ENCODE measurements at places on chromosomes 11 and 22.

- no peak for DNase-seq
Measured at GRCh38 chr11:104279587-104279986, 115.6 kb upstream of the PDGFD start.

- no peak for DNase-seq
Measured at GRCh38 chr22:37953062-37953436, 352 bp downstream of the C22orf23 start.

- no peak for DNase-seq
Measured at GRCh38 chr11:92556431-92556830, 331.8 kb downstream of the FAT3 start.

DNA sequence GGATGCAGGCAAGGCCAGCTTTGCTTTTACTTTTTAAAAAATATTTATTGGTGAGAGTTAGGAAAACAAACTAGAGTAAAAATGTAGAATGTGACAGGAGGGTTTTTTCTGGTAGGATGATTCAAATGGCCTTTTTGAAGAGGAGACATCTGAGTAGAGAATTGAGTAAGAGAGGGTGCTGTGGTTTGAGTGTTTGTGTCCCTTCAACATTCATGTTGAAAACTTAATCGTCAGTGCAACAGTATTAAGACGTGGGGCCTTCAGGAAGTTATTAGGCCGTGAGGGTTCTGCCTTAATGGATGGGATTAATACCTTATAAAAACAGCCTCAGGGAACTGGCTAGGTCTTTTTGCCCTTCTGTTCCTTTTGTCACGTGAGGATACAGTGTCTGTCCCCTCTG lies 288.8 kb upstream of the C11orf87 start:
- DNase-seq = no peak

DNA sequence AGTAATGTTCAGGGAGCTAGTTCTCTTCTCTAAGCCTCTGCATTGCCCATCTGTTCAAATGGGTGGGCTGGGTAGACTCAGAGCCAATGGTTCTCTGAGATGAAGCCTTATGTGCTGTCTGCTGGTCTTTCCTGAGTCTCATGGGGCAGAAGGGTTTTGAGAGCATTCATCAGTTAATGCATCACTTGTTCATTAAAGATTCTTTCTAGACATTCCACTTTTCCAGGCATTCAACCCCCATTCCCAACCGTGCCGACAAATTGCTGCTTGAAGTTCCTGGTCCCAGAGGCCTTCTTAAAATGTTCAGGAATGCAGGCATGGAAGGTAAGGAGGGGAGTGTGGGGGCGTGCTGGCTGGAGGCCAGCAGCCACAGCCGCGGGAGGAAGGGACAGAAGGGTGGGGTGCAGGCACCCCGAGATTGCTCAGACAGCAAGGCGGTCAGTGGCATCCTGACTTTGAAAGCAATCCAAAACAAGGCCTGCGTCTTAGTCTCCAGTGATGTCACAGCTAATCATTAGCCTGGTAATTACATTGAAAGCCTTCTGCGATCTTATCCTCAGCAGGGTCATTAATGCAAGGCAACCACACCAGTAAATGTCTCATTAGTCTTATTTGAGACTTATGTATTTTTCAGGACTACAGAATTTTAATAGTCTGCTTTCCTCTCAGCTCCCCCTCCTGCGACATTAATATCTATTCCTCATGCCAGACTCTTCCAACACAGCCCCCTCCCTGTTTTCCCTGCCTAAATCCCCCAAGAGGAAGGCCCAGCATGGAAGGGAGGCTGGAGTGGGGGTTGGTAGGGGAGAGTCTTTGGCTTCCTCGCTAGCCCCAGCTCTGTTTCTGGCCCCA lies 328.8 kb downstream of the MIAT start:
- DNase-seq = no peak

GRCh38 chr11:78763664-78764063 lies 189.0 kb upstream of the NARS2 start:
- DNase-seq = no peak

DNA sequence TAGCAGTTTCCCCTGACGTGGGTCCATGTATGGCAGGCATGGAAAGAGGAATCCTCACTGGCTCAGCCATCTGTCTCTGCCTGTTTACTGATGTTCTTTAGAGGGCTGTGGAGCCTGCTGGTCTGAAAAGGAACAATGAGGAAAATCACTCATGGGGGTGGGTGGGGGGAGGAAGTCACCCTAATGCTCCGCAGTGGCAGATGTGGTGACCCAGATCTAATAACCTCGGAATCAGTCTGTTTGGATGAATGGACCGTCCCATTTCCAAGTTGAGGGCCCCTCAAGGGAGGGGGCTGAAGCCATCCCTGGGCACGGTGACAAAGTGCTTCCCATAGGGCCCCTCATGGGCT lies 4.4 kb downstream of the BCR start:
- DNase-seq = no peak

GRCh38 chr11:75797792-75798191 lies 17.2 kb upstream of the UVRAG start:
- no peak for DNase-seq

GRCh38 chr11:73480677-73481076 lies 104.5 kb downstream of the RELT start:
- no peak for DNase-seq

DNA sequence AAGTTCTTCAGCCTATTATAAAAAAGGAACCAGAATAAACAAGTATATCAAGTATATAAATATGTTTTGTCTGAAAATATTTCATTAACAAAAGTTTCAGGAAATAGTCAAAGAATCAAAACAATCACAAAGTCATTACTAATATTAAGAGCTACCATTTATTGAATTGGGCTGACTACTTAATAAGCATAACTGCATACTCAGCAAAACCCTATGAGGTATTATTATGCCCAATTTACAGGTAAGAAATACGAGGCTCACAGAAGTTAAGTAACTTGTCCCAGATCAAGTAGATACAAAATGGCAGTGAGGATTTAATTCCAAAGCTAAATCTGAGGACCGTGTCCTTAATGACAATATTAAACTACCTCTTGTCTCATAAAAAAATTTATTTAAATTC lies 52.2 kb downstream of the EIF3M start:
- DNase-seq = no peak

DNA sequence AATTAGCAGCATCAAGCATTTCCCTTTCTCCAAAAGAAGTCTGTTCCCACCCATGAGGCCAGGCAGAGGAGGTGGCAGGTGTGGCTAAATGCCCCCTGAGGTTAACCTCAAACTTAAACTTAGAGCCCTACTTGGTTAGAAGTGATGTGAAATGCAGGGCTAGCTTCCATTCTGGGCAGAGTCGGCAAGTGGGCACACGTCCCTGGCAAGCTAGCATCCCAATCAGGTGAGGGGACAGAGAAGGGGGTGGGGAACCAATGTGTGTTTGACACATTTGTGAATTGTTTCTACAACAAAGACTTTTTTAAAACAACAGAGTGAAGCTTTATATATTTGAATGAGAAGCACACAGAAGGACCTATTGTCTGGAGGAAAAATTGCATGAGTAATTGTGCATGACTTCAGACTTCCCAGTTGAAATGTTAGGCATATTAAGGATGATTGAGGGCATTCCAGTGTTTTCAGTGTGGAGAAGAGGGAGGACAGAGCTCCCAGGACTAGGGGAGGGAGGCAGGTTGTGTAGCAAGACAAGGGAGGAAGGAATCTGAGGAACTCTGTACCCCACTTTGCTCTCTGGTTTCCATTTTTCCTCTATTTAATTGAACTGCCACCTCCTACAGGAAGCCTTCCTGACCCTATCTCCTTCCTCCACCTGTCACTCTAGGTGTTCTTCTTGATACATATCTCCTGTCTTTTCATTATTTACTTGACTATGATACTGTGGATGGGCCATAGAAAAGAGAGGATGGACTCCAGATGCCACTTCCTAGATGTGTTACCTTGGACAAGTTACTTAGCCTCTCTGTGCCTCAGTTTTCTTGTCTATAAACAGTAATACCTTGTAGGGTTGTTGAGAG lies 83.3 kb upstream of the PICALM start:
- DNase-seq = no peak

GRCh38 chr22:34972191-34972897 lies 93.6 kb upstream of the ISX start:
- DNase-seq = no peak

GRCh38 chr11:66625041-66625751 lies 8.8 kb downstream of the RBM14 start:
- DNase-seq = no peak

DNA sequence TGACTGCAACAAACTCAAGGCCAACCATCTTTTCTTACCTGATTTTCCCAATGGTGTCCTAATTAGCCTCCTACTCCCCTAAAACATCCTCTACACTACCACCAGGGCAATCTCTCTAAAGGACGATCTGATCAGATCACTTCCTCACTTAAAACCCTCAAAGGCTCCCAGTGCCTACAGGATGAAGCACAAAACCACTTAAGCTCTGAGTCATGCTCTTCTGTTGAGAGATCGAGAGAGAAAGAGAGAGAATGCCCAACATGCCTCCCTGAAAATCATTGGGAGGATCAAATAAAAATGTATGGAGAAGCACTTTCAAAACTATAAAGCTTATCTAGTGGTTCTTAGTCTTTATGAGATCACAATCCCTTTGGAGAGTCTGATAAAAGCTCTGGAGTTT lies 171.1 kb downstream of the CADM1 start:
- no peak for DNase-seq

DNA sequence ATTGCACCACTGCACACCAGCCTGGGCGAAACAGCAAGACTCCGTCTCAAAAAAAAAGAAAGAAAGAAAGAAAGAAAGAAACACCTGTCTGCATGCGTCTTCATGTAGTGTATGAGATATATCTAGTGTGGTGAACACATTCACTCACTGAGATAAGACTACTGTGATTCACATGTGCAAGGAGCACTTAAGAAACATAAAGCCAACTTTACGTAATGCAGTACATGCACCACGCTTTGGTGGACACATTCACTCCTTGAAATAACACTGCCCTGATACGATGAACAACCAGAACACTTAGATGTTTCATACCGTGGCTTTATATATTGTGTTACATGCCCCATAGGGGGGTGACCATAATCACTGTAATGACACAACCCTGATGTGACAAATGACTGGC lies 96.0 kb downstream of the MICAL3 start:
- no peak for DNase-seq

GRCh38 chr11:58165504-58166106 lies 23.3 kb upstream of the OR9Q2 start:
- no peak for DNase-seq

- DNase-seq = no peak
Measured at GRCh38 chr11:20672575-20672974, 3.2 kb downstream of the NELL1 start.

GRCh38 chr11:59671471-59671870 lies 2.6 kb upstream of the PATL1 start:
- no peak for DNase-seq

DNA sequence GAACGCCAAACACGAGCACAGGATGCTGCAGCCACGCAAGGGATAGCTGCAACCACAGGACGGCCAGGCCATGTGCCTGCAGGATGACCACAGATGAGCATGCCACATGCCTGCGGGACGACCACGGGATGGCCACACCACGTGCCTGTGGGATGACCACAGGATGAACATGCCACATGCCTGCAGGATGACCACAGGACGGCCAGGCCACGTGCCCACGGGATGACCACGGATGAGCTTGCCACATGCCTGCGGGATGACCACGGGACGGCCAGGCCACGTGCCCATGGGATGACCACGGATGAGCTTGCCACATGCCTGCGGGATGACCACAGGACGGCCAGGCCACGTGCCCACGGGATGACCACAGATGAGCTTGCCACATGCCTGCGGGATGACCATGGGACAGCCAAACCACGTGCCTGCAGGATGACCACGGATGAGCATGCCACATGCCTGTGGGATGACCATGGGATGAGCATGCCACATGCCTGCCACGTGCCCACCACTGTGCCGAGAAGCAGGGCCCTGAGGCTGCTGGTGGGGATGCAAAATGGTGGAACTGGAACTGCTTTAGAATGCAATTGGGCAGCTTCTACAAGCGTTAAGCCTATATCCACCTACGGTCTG lies 12.8 kb upstream of the MOB2 start:
- no peak for DNase-seq

- no peak for DNase-seq
Measured at GRCh38 chr11:13357232-13357631, 79.6 kb downstream of the BMAL1 start.

DNA sequence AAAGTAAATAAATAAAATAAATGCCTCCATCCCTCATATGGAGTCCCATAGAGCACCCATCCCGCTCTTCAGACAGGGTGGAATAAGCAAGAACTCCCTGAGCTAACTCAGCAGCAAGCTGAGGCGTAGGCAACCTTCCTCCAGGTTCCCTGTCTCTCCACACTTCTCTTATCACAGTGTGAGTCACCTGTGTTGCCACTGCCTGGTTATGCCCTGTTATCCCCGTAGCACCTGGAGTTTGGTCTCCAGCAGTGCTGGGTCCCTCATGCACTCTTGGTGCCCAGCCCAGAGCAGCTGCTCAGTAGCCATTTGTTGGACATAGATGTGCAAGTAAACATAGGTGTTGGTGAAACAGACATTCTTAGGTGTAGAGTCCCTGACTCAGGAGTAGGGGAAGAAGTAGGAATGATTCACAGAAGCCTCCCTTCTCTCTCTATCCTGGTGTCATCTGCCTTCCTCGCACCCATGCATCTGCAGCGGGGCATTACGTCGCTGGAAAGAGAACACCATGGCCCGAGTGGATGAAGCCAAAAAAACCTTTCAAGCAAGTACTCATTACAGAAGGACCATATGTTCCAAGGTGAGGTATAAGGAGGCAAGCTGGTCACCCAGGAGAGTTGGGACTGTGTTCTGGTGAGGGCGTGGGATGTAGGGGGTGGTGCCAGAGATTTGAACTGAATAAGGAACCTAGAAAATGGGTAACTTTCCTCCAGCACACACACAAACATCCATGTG lies 56.0 kb downstream of the PISD start:
- DNase-seq = no peak

- no peak for DNase-seq
Measured at GRCh38 chr11:123801765-123802164, 4.4 kb downstream of the OR6M1 start.

DNA sequence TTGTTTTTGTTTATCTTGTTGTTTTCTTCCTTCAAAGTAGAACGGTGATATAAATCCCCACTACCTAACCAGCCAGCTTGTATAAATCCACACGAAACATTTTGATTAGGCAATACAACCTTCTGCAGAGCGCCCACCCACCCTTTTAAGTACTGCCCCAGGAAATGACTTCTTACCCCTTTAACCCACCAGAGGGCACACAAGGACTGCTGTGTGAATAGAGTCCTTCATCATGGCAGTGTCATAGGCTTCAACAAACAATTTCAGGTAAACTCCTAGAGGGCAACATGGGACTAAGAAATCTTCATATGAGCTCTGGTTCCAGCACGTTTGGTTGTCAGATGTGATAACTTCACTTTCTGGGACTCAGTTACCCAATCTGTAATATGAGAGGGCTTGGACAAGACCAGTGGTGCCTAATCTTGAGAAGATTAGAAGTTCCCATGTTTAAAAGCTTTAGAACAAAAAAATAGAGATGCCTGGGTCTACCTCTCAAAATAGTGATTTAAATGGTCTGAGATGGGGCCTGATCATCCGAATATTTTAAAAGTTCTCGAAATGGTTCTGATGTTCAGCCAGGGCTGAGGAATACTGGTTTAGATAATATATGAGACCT lies 56.1 kb downstream of the PIWIL4 start:
- no peak for DNase-seq
